Muscle of arm (tissue), 14 donors: ENCODE measurements at places on chromosomes 1 and 21. TPM values are rescaled to one million over a fixed set of nuclear protein-coding genes. Genes with fewer than 3 reads are reported as not detected.
A peak's percentile ranks its signal among the peaks of the same experiment; 100 is the strongest.

DNA sequence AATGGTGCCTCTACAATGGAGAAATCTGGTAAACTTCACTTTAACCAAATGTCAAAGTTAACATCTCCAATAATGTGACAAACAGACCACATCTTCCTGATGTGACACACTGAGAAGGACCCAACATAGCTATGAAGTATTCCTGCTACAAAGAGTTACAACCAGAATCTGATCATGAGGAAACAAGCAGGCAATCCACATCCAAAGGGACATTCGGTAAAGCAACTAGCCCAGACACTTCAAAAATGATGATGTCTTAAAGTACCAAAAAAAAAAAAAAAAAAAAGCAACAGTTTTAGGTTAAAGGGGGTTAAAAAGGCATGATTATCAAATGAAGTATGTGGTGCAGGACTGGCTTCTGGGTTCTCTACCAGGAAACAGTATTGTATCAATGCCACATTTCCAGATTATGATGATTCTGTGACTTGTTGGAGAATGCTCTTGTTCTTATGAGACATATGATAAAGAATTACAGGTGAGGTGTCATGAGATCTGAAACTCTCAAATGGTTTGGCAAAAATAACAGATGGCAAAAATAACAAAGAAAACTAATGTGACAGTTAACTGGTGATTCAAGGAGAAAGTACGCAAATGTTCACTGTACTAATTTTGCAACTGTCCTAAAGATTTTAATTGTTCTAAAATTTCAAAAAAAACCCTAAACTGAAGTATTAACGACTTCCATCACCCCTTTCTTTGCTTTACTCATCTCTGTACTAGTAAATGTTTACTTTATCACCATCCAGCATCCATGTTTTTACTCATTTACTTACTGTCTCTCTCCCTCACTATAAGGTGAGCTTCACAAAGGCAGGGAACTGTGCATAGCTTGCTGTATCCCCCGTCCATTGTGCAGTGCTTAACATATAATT is 2.8 kb downstream of the CD58 start:
- DNase-seq: no peak

GRCh38 chr1:157852476-157852875 is 10.9 kb upstream of the CD5L start:
- no peak for DNase-seq

DNA sequence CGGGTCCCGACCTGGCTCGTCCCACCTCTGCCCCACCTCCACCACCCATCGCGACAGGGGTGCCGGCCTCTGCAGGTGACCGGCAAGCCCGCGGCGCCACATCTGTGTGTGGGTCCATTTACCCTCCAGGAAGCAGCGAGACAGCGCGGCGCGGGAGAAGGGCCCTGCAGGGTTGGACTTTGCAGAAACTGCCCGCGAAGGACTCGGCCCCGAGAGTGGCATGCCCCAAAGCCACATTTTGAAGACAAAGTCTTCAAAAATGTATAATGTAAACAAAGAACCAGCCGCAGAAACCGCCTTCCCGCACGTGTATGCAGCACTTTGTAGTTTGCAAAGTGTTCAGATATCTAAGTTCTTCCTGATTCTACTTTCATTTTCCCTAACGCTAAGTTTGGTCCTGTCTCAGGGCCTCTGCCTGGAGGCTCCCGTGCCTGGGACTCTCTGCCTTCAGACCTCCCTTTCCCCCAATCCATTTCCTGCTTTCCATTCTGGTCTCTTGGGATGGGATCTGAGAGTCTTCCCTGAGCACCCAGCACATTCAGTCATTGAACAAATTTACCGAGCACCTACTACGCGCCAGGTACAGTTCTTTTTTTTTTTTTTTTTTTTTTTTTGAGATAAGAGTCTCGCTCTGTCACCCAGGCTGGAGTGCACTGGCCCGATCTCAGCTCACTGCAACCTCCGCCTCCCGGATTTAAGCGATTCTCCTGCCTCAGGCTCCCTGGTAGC is 524 bp upstream of the TMCO4 start:
- peak; percentile 38 for DNase-seq

DNA sequence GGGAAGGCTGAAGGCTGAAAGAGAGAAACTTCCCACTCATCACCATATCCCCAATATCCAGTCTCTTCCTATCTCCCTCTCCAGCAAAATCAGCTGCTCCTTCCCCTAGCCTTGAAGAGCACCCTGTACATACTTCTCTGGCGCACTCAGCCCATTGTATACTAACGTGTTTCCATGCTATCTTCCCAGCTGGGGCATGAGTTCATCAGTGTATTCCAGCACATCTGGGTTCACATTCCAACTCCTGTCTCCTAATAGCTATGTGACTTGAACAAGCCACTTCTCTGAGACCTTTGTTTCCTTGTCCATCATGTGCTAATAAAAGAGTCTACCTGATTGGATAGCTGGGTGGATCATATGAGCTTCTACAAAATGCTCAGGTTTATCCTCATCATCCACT is 51.1 kb upstream of the OLIG2 start:
- DNase-seq: no peak

- DNase-seq: no peak
Observed at GRCh38 chr21:14959343-14959742, 105.5 kb downstream of the NRIP1 start.

DNA sequence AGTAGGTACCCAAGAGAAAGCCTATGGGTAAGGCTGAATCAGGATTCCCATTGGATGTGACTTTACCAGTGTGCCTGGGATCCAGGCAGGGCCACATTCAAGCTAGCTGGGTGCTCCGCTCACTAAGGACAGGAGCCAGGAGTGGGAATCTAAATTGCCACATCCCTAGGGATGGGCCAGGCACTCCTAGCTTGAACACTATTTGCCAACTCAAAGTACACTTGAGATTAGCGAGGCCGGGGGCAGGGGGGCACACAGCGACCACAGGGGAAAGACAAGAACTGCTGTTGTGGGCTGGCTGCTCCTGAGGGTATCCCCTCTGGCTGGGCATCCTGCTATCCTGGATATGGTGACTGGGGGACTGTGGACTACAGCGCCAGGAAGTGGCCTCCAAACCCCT is 4.3 kb downstream of the SLC45A3 start:
- DNase-seq: no peak

DNA sequence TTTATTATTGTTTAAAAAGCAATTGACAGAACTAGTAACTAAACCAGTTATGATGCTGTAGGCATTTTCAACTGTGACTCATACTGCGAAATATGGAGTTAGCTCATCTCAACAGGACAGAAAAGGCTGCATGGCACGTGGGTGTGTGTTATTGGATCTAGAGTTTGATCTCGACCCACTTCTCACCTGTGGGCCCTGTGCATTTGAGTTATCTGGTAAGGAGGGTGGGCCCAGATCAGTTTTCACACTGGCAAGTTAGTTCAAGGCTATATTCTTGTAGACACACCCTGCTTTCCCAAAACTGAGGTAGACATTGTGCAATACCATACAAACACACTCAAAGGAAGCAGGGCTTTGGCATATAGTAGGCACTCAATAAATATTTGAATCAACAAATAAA is 71.3 kb upstream of the PRDX6 start:
- no peak for DNase-seq

GRCh38 chr1:157490467-157491165 is 61.7 kb downstream of the FCRL5 start:
- peak; percentile 34 for DNase-seq

DNA sequence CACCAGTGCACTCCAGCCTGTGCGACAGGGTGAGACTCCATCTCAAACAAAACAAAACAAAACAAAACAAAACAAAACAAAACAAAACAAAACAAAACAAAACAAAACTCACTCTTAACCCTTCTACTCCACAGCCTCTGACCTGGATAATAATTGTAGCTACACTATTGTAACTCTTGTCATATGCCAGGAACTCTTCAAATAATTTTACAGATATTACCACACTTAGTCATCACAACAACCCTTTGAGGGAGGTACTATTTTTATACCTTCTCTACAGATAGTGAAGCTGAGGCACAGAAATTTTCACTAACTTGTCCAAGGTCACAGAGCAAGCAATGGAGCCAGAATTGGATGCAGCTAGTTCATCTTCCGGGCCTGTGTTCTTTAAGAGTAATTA is 547.8 kb downstream of the ADGRL2 start:
- no peak for DNase-seq

- DNase-seq: no peak
Observed at GRCh38 chr1:173258479-173259264, 51.5 kb upstream of the TNFSF4 start.

The ASPM gene
- 9.1 TPM for polyA plus RNA-seq

The NAXE gene
- 36.4 TPM for polyA plus RNA-seq

The TFAP2E gene
- 0.52 TPM for polyA plus RNA-seq
